ENCODE measurements at places on chromosomes 12 and 14. TPM values are rescaled to one million over a fixed set of nuclear protein-coding genes. Genes with fewer than 3 reads are reported as not detected.

DNA sequence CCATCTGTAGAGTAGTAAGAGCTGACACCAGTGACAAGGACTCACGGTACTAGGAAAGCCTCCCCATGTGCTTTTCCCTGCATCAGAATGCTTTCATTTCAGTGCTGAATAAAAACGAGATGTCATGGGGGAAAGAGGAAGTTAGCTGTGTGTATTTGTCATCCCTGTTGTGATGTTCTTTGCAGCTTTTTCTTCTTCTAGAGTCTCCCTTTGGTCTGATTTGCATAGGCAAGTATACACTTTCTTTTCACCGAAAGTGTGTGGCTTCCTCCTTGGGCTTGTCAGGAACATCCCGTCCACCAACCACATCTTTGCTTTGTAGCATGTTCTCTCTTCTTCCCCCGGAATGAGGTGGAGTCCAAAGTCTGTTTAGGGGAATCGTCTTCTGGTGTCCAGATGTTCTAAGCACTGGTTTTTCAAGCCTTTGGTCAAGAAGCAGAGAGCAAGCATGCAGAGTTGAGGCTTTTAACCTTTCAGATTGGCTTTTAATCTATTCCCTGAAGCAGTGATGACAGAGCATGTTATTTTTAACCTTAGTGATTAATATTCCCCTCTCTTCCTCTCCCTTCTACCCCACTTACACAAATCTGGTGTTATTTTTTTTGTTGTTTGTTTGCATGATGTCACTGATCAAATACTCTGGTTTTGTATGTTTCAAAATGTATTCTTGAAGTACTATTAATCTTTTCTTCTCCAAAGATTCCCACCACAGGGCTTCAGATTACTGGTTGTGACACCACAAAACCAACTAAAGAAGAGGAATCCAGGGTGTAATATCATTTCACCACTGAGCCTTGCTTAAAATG lies 163.4 kb downstream of the SAMD4A start:
- no peaks in the 10 kb centered on the region for H3K36me3 ChIP-seq
- peak overlapping the region; percentile 24 for H3K4me3 ChIP-seq
- peak; percentile 64 for DNase-seq
- H3K4me1 ChIP-seq: peaks cover 29% of the 10 kb centered on the region
- H3K27me3 ChIP-seq: no peaks in the 10 kb centered on the region

DNA sequence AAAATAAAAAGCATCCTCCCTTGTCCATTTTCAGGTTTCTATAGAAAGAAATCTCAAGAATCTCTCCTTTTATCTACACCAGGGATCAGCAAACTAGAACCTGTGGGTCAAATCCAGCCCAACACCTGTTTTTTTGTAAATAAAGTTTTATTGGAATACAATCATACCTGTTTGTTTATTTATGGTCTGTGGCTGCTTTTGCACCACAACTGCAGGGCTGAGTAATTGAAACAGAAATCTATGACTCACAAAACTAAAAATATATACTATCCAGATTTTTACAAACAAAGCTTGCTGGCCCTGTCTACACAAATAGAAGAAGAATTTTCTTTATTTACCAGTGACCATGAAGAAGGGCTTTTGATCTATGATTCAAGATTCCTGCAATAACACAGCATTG lies 95.1 kb upstream of the COCH start:
- no peaks in the 10 kb centered on the region for H3K4me1 ChIP-seq
- H3K27me3 ChIP-seq: no peaks in the 10 kb centered on the region
- no peak overlapping the region for H3K27ac ChIP-seq
- DNase-seq: no peak
- H3K4me3 ChIP-seq: no peak overlapping the region

DNA sequence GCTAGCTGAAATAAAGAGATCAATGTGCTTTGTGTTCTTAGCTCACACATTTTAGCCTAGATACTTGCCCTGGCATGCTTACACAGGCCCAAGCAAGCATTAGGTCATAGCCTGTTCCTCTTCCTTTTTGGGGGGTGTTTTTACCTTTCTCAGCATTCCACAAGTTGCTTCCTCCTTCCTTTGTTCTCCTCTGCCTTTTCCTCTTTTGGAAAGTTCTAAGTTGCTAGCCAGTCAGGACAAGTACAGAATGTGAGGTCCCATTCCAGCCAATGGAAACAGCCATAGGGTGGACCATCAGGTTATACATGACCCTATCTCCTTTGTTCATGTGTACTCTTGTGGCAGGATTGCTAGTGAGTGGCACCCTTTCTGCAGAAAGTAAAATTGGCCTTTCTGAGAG lies 154.9 kb downstream of the RASSF9 start:
- H3K27me3 ChIP-seq: no peaks in the 10 kb centered on the region
- DNase-seq: no peak
- no peaks in the 10 kb centered on the region for H3K4me1 ChIP-seq
- H3K4me3 ChIP-seq: no peak overlapping the region

DNA sequence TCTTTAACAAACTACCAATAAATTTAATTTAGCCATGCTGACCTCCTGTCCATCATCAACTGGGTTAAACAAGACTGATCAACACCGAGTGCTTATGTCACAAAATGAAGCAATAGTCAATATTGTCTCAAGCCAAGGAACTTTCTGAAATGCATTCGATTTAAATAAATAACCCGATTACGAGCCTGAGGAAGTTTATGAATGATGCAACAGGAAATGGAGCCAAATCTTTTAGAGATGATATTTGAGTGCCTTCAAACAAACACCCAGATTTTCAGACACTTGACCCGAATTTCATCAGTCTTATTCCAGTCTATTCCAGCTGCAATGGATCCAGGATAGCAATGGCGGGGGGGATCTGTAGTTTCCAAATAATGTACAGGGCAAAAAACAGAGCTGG lies 27.9 kb downstream of the FAR2 start:
- no peaks in the 10 kb centered on the region for H3K27me3 ChIP-seq
- H3K4me1 ChIP-seq: no peaks in the 10 kb centered on the region
- H3K36me3 ChIP-seq: no peaks in the 10 kb centered on the region

DNA sequence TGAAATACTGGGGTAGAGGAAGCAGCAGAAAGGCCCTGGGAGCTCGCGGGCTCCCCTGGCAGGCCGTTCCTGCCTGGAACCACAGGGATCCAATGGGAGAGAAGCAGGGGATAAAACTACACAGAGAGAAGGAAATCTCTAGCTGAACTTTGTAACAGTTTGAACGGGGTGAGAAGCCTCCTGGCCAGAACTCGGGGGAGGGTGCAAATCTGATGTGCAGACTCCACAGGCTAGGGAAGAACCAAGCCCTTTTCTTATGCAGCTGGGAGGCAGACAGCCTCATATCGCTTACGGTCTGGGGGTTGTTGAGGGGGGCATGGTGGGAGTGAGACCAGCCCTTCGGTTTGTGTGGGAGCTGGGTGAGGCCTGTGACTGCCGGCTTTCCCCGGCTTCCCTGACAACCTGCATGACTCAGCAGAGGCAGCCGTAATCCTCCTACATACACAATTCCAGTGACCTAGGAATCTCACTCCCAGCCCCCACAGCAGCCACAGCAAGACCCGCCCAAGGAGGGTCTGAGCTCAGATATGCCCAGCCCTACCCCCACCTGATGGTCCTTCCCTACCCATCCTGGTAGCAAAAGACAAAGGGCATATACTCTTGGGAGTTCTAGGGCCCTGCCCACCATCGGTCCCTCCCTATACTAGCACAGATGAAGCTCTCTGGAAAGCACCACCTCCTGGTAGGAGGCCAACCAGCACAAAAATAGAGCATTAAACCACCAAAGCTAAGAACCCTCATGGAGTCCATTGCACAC lies 143.0 kb downstream of the TMTC1 start:
- H3K36me3 ChIP-seq: no peaks in the 10 kb centered on the region
- peaks cover 6% of the 10 kb centered on the region for H3K4me1 ChIP-seq
- H3K27me3 ChIP-seq: no peaks in the 10 kb centered on the region
- peak overlapping the region; percentile 16 for H3K27ac ChIP-seq

GRCh38 chr12:80230068-80230467 lies 130.7 kb downstream of the OTOGL start:
- no peaks in the 10 kb centered on the region for H3K27me3 ChIP-seq
- H3K4me3 ChIP-seq: no peak overlapping the region
- H3K27ac ChIP-seq: no peak overlapping the region
- H3K4me1 ChIP-seq: no peaks in the 10 kb centered on the region
- DNase-seq: no peak

GRCh38 chr14:74965486-74966153 lies 10.2 kb upstream of the PGF start:
- peaks cover 8% of the 10 kb centered on the region for H3K4me1 ChIP-seq
- no peak overlapping the region for H3K27ac ChIP-seq
- no peaks in the 10 kb centered on the region for H3K36me3 ChIP-seq
- no peak overlapping the region for H3K4me3 ChIP-seq

DNA sequence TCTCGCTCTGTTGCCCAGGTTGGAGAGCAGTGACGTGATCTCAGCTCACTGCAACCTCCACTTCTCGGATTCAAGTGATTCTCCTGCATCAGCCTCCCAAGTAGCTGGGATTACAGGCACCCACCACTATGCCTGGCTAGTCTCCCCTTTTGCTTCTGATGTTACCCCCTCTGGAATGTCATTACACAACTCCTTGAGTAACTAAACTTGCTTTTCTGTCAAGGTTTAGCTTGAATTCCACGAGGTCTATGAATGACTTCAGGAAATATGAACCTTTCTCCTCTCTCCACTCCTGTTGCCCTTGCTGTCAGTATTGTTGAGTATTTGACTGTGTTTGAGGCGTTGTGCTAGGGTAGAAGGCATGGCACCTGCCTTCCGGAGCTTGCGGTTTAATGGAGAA lies 16.8 kb upstream of the RTRAF start:
- no peak overlapping the region for H3K27ac ChIP-seq
- DNase-seq: no peak
- no peak overlapping the region for H3K4me3 ChIP-seq
- no peaks in the 10 kb centered on the region for H3K36me3 ChIP-seq
- no peaks in the 10 kb centered on the region for H3K4me1 ChIP-seq

DNA sequence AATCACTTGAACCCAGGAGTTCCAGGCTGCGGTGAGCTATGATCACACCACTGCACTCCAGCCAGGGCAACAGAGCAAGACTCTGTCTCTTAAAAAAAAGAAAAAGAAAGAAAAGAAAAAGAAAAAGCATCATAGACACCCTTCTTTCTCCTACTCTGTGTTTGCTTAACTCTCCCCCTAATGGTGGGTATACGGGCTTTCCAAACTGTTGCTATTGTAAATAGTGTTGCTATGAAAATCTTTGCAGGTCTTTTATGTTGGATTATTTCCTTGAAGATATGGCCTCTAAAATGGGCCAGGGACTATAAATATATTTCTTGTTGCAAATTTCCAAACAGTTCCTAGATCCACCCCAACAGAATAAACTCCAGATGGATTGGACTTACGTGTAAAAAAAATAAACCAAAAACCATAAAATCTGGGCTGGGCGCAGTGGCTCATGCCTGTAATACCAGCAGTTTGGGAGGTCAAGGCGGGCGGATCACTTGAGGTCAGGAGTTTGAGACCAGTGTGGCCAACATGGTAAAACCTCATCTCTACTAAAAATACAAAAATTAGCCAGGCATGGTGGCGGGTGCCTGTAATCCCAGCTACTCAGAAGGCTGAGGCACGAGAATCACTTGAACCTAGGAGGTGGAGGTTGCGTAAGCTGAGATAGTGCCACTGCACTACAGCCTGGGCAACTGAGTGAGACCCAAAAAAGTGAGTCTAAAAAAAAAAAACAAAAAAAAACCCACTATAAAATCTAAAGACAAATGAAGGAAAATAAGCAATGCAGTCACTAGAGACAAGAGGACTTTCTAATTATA lies 25.9 kb downstream of the NFKBIA start:
- H3K4me1 ChIP-seq: peaks cover 3% of the 10 kb centered on the region
- no peaks in the 10 kb centered on the region for H3K36me3 ChIP-seq
- H3K4me3 ChIP-seq: no peak overlapping the region
- no peak overlapping the region for H3K27ac ChIP-seq
- H3K27me3 ChIP-seq: no peaks in the 10 kb centered on the region
- no peak for DNase-seq

DNA sequence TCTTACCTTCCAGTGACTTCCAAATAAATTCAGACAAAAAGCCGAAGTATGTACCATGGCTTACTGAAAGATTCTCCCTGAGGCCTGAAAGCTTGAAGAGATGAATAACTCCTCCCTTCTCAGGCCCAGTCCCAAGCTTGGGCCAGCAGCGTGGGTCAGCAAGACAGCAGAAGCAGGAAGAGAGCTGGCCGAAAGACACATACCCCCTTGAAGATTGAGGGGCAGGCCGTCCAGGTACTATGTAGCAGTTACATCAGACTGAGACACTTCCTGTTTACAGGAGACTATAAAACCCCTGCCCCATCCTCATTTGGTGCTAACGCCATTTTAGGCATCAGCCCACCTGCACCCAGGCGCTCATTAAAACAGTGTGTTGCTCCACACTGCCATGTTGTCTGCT lies 15.0 kb downstream of the NDUFA12 start:
- H3K4me3 ChIP-seq: no peak overlapping the region
- no peak for DNase-seq
- no peaks in the 10 kb centered on the region for H3K27me3 ChIP-seq

DNA sequence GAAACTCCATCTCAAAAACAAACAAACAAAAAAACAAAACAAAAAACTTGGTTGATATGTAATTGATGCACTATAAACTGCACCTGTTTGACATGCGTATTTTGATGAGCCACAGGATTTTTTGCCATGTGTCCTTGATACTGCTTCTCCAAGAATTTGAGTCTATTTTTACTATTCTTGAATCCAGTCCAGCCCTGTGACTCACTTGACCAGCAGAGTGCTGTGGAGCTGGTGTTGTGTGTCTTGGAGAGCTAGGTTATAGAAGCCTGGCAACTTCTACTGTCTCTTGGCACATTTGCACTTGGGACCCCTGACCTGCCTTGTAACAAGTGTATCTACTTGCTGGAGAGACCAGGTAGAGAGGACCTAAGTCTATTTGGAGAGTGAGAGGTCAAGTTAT lies 52.0 kb downstream of the KLRG1 start:
- H3K4me1 ChIP-seq: no peaks in the 10 kb centered on the region
- no peaks in the 10 kb centered on the region for H3K36me3 ChIP-seq
- no peaks in the 10 kb centered on the region for H3K27me3 ChIP-seq
- DNase-seq: no peak
- no peak overlapping the region for H3K27ac ChIP-seq

DNA sequence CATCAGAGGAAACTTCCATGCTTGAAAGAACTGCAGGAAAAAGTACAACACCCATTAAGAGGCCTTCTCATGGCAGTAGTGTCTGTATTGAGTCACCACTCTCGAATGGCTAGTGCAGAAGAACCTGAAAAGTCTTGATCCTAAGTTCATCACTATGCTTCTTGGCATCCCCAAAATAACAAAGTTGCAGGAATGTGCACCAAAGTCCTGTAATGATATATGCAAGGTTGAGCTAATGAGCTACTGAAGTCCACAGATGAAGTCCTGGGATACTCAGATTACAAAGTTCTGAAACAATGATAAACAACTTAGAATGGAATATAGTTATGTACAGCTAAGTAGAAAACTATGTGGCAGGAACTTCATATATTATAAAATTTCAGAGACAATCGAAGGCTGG lies 545.4 kb downstream of the FOXG1 start:
- no peak overlapping the region for H3K27ac ChIP-seq
- no peaks in the 10 kb centered on the region for H3K27me3 ChIP-seq
- no peak overlapping the region for H3K4me3 ChIP-seq
- DNase-seq: no peak

- H3K4me3 ChIP-seq: no peak overlapping the region
- DNase-seq: no peak
- peaks cover 5% of the 10 kb centered on the region for H3K27me3 ChIP-seq
- no peaks in the 10 kb centered on the region for H3K4me1 ChIP-seq
- no peaks in the 10 kb centered on the region for H3K36me3 ChIP-seq
- no peak overlapping the region for H3K27ac ChIP-seq
These were observed 27.5 kb upstream of the GSG1 start for GRCh38 chr12:13130981-13131380.

GRCh38 chr12:51749986-51750317 lies 98.6 kb downstream of the FIGNL2 start:
- no peak overlapping the region for H3K27ac ChIP-seq
- H3K36me3 ChIP-seq: no peaks in the 10 kb centered on the region
- no peaks in the 10 kb centered on the region for H3K27me3 ChIP-seq
- no peak for DNase-seq
- H3K4me3 ChIP-seq: no peak overlapping the region

Gene KRT77
- not detected for total RNA-seq

Gene BMAL2
- 0.60 TPM for total RNA-seq

Gene VRK1
- 84.0 TPM for total RNA-seq

All from K562 (cell line).